ENCODE measurements at places on chromosomes 4 and X.

DNA sequence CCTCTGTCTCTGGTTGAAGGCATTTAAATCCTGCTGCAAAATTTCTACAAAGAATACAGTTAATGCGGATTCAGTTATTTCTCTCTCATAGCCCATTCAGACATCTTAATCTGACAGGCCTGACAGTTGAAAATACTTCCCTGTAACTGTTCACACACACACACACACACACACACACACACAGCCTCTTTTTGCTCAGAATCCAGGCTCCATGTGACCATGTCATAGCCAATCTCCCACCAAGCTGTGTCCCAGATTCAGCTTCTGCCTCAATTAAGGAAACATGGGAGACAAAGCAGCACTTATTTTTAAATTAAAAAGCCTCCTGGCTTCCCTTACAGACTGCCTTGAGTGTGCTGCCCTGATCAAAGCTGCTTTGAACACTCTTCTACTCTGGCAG is 49.3 kb upstream of the EFHC2 start:
- no peak for DNase-seq

DNA sequence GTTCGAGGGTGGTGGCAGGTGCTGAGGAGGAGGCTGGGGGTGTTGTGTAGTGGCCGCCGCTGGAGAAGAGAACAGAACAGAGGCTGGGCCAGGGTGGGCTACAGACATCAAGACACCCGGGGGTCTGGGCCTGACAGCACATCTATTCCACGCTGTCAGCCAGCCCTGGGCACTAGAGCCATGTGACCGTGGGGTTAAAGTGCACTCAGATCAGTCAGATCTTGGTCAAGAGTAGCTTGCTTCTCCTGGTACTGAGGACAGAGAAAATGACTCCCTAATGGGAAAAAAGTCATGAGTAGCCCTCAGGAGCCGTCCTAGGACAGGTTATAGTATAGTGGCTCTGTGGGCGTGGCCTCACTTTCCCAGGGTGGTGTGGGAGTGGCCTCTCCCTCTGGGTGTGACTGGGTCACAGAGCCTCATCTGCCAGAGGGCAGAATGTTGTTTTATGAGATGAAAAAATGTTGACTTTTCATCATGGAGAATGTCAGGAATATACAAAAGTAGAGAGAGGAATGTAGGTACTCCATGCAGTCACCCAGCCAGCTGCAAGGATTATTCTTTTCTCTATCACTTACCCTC is 19.4 kb downstream of the TRMT44 start:
- DNase-seq = no peak

- DNase-seq = no peak
Observed at GRCh38 chr4:98522636-98523395, 135.6 kb downstream of the TSPAN5 start.

DNA sequence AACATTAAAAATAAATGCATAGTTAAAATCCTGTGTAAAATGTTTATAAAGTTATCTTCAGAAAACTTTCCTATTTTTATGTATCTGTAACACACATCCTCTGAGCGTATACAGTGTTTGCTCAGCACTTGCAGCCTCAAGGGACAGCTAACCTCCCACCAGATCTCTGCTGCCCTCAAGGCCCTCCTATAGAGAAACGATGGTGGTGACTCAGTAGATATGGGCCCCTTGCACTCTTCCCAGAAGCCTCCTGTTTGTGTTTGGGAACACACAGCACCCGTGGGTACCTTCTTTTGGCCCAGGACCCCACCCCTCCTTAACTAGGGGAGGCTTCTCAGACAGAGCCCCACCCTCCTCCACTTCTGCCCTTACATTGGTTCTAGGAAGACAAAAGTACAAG is 26.7 kb downstream of the PJA1 start:
- no peak for DNase-seq

GRCh38 chrX:29348288-29348687 is 761.0 kb downstream of the IL1RAPL1 start:
- no peak for DNase-seq

DNA sequence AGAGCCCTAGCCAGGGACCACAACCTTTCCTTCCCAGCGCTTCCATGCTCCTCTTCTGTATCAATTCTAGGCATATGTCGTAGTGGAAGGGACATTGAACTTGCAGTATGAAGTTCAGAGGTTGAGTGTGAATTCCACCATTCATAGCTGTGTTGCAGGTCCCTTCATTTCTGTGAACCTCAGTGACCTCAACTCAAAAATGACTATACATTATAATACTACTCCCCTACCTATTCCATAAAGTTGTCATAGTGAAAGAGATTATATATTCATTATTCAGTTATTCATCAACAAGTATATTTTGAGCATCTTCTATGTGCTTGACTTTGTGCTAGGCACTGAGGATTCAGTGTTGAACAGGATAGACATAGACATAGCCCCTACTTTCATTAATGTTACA is 28.0 kb downstream of the SH3BGRL start:
- no peak for DNase-seq

GRCh38 chr4:154720123-154720522 is 23.7 kb upstream of the LRAT start:
- no peak for DNase-seq

DNA sequence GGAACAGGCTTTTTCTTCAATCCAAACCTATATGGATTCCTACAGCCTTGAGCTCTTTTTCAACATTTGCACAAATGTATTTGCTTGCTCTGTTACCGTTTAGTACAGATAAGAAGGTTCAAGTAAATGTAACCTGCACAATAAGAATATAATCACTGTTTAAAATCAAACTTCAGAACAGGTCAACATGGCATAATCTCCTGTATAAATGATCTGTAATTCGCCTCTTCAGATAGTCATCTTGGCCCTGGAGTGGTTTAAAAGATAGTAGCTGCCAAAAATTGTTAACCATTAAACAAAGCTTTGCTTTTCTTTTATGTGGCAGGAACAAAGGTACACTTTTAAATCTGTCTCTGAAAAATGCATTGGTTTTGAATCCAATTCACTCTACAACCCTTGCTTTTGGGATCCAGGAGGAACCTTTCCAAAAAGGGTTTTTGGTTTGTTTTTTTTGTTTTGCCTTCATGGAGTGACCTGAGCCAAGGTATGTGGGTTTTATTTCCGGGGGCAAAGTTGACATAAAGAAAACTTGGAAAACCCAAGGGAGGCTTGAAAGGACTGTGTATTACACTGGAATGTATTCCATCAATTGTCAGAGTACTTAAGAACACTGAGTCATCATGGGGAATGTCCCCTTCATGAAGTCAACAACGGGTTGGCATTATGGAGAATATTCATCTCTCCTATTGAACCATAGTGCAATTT is 210.4 kb upstream of the HCCS start:
- DNase-seq = no peak

- DNase-seq = no peak
Observed at GRCh38 chrX:84907324-84907968, 96.2 kb upstream of the APOOL start.

DNA sequence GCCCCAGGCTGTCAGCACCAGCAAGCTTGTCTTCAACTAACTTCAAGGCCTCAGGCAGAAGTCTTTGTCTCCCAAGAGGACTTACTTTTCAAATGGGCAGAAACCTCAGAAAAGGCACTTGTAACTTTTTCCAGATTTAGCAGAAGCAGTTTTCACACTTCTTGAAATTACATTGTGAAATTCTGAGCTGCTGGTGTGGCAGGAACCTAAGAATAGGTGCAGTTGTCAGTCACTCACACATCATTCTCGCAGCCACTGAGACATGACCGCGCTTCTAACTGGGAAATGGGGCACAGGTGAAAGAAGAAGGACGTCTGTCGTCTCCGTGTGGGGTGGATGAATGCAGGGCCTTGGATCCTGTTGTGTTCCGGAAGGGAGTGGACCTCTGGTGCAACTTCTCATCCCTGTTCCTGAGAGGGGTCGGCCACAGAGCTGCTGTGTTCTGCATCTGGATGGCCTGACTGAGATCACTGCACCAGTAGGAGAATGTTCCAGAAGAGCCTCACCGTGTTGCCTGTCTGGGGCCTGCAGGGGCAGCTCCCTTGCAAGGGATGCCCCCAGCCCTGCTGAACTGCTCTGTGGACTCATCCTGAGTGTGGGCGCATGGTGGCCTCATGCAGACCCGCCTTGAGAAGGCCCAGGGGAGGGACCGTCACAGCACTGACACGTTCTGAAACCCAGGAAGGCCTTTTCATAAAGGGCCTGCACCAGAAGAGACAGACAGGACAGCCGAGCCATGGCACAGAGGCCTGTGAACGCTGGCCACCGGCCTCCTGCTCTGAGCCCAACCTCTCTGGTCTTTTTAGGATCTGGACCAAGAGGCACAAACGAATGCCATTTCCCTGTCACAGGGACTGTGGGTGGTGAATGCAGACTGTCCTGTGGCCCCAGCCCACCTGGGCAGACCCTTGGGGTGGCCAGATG is 18.7 kb downstream of the NAT8L start:
- no peak for DNase-seq

DNA sequence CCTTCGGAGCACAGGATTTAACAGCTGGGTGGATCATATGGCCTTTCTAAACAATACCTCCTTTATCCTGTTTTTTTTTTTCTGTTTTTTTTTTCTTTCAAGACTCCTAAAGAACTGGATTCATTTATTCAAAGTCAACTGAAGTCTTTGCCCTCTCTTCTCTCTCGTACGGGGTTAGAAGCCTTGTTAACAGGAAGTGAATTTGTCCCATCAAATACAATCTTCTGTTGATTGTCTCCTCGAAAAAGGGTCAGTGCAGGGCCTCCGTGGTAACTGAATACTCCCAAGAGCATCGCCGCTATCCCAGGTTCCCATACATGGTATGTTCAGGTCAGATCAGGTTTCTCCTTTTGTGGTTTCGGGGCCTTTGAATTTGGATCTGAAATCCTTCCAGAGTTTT is 1.8 kb upstream of the TMEM128 start:
- no peak for DNase-seq

GRCh38 chrX:11189097-11189496 is 78.0 kb downstream of the HCCS start:
- no peak for DNase-seq

- DNase-seq = no peak
Observed at GRCh38 chr4:159052315-159052714, 50.6 kb upstream of the RAPGEF2 start.

DNA sequence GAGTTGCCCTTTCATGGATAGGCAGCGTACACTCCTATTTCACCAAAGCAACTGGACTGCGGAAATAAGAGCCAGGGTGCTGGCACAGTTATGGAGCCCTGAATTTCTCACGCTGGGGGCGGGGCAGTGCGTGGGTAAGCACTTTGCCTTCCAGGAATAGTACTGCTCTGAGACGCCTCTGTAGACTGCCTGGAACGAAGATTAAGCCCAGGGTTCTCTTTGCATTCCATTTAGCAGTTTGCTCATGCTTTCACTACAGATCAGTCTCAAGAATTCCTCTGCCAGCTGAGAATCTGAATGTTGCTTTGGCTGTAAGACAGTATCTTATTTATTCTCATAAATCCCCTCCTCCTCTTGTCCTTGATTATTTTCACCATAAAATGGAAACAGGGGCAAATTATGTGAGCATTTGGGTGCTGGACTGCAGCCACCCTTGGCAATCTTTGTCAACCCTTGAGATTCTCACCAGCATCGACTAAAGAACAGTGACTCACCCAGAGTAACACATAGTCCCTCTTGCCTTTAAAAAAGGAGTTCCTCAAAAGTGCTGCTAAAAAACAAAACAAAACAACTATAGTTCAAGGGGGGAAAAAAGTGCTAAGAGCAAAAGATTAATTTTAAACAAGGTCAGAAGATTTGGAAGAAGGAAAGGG is 88.9 kb upstream of the CITED1 start:
- DNase-seq = no peak

DNA sequence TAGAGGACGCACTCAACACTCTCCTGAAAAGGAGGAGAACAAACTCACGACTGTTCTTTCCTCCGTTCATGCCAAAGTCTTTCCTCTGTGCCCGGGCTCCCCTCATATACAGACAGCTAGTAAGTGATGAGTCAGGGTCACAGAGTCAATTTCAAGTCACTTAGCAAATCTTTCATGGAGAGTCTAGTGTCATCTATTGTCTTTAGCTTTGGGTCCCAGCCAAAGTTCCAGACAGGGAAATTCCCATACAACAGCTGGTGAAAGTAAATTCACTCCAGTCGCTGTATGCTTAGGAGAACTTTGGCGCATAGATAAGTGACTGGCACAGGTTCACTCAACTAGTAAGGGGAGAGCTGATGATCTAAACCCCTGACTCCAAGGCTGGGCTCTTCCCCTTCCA is 226.5 kb downstream of the MID1 start:
- DNase-seq = no peak

DNA sequence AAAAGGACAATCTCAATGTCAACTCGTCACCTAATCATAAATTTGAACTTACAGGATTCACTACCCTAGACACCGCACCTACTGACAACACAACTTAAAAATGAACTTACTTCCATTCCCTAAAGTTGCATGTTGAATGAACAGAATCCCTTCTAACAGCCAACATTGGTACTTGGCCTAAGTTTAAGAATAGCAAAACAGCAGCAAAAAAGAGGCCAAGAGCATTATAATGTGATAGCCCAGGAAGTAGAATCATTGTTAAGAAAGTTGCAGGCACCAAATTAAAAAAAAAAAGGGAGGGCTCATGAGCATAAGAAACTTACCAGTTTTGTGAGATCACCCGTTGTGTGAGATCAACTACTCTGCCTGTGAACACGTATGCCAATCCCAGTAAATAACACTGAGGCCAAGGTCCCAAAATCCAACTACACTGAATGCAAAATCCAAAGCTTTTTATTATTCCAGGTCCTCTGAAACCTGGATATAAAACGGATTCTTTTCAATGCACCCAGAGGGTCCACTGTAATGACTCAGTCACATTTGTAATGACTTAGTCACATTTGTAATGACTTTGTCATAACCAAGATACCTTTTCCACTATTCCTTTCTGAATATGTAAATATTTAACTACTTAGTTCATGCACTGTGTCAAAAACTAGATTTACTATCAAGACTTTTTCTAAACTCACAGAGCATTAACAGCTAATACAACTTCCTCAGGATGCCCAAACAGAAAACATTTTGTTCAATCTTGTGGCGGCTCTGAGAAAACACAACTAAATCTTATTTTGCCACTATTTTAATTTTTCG is 6.8 kb downstream of the HNRNPDL start:
- DNase-seq = no peak

DNA sequence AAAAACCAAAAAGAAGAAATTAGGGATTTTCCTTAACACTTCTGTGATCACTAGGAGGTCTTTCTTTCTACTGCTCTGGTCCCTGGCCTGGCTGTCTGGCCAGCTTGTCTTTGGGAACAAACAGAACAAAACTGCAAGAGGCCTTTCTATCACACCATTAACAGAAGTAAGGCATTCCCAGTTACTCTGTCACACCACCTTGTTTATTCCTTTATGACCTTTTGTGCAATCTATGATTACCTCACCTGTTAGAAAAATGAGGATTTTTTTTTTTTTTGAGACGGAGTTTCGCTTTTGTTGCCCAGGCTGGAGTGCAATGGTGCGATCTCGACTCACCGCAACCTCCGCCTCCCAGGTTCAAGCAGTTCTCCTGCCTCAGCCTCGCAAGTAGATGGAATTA is 3.0 kb downstream of the METAP1 start:
- no peak for DNase-seq
